Spleen (tissue), 13 donors: ENCODE measurements at places on chromosomes 4 and X. TPM values are rescaled to one million over a fixed set of nuclear protein-coding genes. Genes with fewer than 3 reads are reported as not detected.

DNA sequence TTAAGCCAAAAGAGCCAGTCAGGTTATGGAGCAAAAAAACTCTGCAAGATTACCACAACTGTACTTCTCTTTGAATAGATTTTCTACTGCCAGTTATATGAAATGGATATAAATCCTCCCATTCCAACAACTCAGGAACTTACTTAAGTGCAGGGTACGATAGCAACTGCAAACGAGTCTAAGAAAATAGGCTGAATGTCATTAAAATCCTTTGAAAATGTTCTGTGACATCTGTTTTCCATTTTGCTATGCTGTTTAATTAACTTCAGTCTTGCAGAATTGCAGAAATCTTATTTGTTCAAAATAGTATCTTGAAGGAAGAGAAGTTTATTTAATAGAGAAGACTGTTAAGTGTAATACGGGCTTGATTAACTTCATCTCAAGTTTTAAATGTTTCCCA lies 243.8 kb downstream of the PALLD start:
- no peak for DNase-seq

DNA sequence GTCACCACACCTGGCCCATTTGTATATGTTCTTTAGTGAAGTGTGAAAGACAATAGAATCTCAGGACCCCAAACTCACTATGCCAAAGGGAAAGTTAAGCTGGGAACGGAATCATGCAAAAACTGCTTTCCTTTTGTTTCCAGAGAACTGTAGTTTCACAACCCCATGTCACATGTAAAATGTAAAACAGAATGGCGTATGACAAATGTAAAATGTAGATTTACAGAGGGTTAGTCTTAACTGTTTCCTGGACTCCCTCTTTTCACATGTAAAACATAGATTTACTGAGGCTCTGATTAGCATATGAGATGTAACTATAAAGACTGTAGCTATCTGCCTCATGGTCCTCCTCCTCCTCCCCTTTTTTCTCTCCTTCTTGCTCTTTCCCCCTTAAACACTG lies 66.3 kb downstream of the ABLIM2 start:
- no peak for DNase-seq

DNA sequence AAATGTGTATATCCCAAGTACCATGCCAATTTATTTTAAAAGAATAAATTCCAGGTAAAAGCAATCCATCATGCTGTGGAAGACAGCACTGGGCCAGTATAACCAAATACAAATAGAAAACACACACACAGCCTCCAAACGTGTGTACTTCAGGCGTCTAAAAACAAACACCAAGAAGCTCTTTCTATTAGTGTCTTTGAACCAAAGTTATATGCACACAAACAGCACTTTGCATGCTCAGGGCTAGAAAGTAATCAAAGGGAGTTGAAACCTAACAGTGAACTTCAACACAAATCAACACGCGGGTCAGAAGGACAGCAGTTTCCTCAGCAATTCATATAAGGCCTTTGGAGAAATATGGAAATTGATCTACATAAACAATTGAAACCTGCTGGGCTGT lies 15.4 kb downstream of the GASK1B start:
- no peak for DNase-seq

- DNase-seq: no peak
These were observed 587.2 kb downstream of the EPHA5 start for GRCh38 chr4:65083076-65083475.

- DNase-seq: no peak
These were observed 44.6 kb downstream of the CXorf58 start for GRCh38 chrX:23952391-23952790.

DNA sequence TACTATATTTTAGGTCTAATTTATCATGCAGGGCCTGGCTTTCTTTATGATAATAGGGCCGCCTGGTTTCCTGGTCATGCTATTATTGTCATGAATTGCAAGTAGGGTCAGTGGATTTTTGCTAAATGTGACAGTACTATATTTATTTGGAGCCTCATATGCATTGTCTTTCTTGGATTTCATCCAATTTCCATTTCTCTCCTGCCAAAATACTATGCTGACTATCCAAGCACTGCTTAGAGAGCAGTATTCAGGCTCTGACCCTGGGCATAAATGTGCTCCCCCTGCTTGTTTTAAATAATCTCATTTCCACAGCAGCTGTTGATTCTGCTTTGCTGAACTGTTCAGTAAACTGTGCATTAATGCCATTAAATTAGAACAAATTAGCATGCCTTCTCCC lies 269.3 kb downstream of the GPM6A start:
- no peak for DNase-seq

GRCh38 chr4:179352221-179352620 lies 1910.0 kb upstream of the AGA start:
- no peak for DNase-seq

- no peak for DNase-seq
These were observed 139.7 kb downstream of the TSPAN5 start for GRCh38 chr4:98518559-98519267.

DNA sequence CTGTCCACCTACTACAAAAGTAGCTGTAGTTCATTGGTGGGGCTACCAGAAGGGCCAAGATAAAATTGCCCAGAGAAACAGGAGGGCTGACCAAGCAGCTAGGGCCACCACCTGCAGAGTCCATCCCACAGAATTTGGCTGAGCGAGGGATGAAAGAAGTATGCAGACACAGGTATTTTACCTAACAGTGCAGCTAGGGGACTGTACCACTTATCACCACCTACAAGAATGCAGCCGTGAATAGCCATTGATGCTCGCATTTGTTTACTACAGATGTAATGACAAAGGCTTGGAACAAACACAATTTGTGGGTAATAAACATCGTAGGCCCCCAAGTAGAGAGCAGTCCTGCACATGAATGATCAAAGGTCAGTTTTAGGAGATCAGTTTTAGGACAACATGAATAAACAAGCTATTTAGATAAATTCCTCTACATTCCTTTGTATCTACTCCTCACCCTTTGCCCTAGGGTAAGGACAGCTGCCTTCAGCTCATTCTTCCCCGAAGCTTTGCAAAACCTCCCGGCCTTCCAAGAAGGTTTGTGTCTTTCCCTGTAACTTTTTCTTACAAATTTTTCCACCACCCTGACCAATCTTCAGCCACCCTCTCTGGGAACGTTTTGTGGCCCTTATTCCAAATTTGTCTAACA lies 49.5 kb downstream of the ZNF718 start:
- no peak for DNase-seq

GRCh38 chr4:8516061-8516573 lies 64.1 kb upstream of the GPR78 start:
- DNase-seq: no peak

Gene CD99
- total RNA-seq: 206 TPM

Gene PGK1
- total RNA-seq: 355 TPM
